ENCODE measurements at places on chromosomes 3 and 15.

GRCh38 chr15:70854666-70854976, 664 bp upstream of the LARP6 start:
- DNase-seq: peak; percentile 37

GRCh38 chr15:80105595-80105994, 46.1 kb downstream of the ZFAND6 start:
- DNase-seq: no peak

GRCh38 chr15:62870216-62870615, 172.3 kb upstream of the TPM1 start:
- DNase-seq: no peak

DNA sequence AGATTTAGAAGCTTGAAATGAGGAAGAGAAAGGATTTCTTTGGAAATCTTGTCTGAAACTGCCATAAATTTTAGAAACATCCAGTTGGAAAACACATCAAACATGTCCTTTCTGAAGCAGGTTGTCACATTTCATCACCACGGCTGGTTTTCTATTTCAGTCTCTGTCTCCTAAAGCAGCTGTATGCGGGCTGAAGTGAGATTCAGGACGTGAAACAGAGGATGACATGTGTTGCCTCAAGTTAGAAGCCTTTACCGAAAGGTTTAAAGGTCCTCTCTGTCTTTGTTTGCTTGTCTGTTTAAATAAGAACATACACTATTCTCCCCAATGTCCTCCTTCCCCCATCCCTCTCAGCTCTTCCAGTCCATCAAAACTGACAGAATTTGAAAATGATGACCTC, 141.9 kb downstream of the SQOR start:
- no peak for DNase-seq

DNA sequence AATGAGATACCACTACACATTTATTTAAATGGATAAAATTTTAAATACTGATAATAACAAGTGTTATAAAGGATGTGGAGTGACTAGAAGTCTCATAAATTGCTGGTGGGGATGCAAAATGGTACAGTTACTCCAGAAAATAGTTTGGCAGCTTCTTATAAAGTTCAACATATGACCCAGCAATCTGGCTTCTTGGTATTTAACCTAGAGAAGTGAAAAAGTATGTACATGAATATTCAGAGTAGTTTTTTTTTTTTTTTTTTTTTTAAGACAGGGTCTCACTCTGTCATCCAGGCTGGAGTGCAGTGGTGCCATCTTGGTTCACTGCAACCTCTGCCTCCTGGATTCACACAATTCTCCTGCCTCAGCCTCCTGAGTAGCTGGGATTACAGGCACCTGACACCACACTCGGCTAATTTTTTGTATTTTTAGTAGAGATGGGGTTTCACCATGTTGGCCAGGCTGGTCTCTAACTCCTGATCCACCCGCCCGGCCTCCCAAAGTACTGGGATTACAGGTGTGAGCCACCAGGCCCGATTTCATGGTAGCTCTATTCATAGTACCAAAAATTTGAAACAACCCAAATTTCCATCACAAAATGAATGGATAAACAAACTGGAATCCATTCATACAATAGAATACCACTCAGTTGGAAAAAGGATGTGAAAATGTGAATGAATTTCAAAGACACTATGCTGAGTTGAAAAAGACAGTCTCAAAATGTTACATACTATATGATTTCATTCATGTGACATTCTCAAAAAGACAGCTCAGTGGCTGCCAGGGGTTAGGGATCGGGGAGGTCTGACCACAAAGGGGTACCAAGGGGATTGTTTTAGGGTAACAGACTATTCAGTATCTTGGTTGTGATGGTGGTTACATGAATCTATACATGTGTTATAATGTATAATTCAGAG, 14.4 kb downstream of the RRP9 start:
- DNase-seq: no peak
